ENCODE measurements at places on chromosomes 2 and 18.

- DNase-seq, result no peak
These were observed 12.0 kb upstream of the ZNF396 start for GRCh38 chr18:35389095-35389618.

GRCh38 chr2:67135208-67135607, 261.9 kb upstream of the ETAA1 start:
- no peak for DNase-seq

DNA sequence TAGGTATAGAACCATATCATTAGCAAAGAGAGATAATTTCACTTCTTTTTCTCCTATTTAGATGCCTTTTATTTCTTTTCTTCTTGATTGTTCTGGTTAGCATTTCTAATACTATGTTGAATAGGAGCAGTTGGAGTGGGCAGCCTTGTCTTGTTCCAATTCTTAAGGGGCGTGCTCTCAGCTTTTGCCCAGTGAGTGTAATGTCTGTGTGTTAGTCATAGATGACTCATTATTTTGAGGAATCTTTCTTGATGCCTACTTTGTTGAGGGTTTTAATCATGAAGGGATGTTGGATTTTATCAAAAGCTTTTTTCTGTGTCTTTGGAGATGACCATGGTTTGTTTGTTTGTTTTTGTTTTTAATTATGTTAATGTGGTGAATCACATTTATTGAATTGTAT, 1453.1 kb upstream of the SLC39A10 start:
- no peak for DNase-seq

GRCh38 chr2:171652416-171652785, 34.9 kb upstream of the DYNC1I2 start:
- no peak for DNase-seq

- no peak for DNase-seq
These were observed 164.3 kb downstream of the NEDD4L start for GRCh38 chr18:58208207-58208932.

DNA sequence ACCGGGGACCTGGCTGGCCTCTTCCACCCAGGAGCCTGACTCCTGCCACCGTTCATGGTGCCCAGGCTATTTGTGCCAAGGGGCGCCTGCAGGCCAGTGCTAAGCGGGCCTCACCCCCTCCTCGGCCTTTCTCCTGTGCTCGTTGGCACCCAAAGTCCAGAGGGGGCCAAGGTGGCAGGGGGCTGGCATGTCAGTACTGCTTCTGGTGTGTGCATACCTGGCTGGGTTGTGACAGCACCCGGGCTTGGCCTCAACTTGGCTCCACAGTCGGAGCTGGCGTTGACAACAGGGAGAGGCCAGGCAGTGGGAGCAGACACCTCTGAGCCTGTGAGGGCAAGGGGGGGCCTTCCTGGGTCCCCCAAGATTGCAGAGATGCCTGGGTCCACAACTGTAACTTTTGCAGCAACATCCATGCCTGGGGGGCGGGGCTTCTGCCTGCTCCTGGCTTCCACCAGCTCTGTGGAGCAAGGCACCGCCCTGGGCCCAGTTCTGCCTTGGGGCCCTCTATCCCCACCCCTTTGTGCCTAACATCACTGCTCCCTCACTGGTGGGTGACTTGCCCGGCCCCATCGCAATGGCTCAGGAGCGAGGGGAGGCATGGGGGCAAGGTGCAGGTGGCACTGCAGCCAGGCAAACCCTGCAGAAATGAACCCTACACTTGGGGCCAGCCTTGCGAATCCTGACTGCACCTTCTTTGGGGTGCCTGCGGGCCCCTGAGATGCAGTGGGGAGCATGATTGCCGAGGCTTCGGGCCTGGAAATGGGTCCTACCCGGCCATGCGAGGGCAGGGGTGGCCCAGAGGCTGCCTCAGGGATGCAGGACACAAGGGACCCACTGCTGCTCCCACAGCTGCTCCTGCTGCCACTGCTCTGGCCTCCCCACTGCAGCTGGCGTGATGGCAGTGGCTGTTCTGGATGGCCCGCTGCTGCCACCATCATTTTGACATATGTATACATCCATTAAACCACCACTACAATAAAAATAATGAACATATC, 35.9 kb downstream of the PTPN4 start:
- DNase-seq, result no peak

- DNase-seq, result no peak
These were observed 293.2 kb downstream of the TNS1 start for GRCh38 chr2:217709478-217710210.

DNA sequence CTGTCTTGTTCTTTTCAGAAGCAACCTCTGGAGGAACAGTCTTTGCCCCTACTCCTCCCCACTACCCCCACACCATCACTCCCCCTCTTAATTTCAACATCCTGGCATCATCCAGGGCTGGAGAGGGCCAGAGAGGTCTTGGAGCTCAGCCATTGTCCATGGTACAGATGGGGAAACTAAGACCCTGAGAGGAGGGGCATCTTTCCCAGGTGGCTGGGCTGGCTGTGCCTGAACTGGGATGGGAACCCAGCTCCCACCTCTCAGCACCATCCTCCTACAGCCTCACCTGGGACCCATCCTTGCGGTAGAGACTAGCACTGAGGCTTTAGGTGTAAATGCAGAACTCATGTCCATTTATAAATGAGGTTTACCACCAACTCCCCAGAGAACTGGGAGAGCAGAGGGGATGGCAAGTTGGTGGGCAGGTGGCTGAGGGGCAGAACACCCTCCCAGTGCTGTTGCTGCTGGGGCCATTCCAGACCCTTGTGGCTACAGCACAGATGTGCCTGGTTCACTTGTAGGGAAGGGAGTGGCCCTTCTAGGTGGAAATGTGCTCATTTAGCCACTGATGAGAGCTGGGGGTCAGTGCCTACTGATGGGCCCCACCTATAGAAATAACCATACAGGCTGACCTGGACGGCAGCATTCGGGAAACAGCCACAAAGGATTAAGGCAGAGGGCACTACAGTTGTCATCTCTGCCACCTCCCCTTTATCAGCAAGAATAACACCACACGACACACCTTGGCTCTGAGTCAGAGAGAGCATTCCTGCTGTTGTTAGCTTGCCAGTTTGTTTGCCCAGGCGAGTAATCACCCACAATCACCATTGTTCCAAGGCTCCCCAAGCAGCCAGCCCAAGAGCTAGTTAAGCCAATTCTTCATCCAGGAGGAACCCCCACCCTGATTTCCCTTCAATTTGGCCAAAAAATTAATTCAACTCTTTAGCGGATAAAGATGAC, 2.1 kb downstream of the MLPH start:
- no peak for DNase-seq

GRCh38 chr2:74499267-74499939, at the start of gene LBX2:
LBX2 (minus strand) TSS chr2:74499603; CDS start chr2:74499537, 66 bp downstream.
- DNase-seq, result no peak

DNA sequence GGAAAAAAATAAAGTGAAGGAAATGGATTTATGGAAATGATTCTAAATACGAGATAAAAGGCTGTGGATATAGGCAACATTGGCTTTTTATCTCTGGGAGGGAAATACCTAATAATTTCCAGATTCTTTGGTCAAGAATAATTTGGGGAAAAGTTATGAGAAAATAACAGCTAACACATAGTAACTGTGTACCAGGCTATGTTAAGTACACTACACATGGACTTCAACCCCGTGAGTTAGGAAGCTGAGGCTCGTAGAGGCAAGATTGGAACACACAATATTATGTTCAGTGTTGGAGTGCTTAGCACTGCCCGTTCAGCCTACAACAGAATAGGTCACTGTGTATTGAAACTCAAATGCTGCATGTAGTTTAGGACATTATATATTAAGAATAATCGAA, 34.3 kb upstream of the GPD2 start:
- DNase-seq, result no peak

DNA sequence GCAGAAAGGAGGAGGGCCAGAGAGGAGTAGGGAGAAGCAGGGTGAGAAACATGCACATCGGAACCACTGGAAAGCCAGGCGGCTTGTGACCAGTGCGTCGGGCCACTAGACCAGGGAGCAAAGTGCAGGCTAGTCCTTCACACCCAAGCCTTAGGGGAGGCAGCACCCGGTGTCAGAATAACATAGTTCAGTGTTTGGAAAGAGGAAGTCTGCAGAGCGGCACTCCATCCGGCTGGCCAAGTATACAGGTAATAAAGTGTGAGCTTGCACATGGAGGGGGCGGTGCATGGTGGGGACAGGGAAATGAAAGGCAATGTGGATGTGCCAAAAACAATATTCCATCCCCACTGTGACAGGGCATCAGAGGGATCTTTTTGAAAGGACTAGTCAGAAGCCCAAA, 69.7 kb downstream of the ZNF521 start:
- DNase-seq, result no peak

GRCh38 chr2:84906900-84907714, 1.7 kb downstream of the TMSB10 start:
- peak; percentile 64 for DNase-seq

- no peak for DNase-seq
These were observed 56.7 kb downstream of the NFATC1 start for GRCh38 chr18:79452190-79452990.

DNA sequence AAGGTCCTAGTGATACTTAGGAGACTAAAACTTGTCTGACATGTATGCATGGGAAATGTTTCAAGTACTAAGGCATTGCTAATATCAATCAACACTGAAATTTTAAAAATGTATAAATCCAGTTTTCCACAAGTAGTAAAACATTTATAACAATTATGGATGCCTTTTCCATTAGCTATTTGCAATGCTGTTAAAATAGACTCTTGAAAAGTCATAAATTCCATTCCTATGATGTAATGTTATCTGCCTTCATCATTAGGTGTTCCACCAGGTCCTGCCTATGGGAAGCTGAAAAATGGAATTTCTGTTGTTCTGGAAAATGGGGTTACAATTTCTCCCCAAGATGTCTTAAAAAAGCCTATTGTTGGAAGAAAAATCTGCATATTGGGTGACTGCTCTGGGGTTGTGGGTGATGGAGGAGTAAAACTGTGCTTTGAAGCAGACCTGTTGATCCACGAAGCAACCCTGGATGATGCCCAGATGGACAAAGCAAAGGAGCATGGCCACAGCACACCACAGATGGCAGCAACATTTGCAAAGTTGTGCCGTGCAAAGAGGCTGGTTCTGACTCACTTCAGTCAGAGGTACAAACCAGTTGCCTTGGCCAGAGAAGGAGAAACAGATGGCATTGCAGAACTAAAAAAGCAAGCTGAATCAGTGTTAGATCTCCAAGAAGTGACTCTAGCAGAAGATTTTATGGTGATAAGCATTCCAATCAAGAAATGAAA, 18.7 kb downstream of the ELAC1 start:
- no peak for DNase-seq

Measured in immature natural killer cell (primary cell).